ENCODE measurements at places on chromosomes 4 and X. TPM values are rescaled to one million over a fixed set of nuclear protein-coding genes. Genes with fewer than 3 reads are reported as not detected.

- no peak for DNase-seq
These were observed 2.8 kb downstream of the FIP1L1 start for GRCh38 chr4:53380221-53380620.

GRCh38 chr4:147780137-147780777 lies 48.4 kb downstream of the ARHGAP10 start:
- no peak for DNase-seq

DNA sequence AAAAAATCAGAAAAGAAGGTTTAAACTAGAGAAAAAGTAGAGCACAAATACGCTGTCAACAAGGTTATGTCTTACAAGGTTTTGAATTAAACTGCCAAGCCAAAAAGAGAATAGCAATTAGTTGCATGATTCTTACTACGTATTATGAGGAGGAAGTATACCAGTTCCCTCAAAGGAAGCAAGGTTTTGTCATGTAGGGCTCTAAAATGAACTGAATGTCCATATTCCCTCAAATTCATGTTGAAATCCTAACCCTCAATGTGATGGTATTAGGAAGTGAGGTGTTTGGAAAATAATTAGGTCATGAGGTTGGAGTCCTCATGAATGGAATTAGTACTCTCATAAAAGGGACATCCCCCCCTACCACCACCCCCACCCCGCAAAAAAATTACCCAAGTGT lies 201.0 kb downstream of the FBXW7 start:
- no peak for DNase-seq

DNA sequence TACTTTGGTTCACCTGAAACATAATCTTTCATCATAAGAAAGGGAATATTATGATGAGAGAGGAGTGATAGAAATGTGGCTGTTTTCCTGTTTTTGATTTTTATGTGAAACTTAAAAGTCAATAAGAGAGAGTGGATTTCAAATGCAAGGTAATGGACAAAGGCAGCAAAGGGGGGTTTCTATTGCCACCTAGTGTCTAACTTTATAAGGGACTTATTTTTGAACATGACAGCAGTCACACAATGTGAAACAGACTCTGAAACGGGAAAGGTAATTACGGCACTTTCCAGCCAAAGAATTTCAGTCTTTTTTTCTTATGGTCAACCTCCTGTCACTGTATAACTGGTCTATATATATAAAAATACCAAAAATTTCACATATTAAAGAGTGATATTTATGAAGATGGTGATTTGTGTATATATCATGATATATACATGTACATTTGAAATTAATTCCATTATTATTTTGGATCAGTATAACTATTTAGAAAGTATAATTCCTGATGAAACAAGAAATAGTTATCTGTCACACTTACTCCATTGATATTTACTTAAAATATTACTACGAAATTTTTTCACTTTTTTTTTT lies 127.1 kb downstream of the FBXO8 start:
- DNase-seq = peak; percentile 57

GRCh38 chr4:7708981-7709380 lies 230.7 kb downstream of the AFAP1 start:
- DNase-seq = no peak

ELMOD2 gene
- total RNA-seq = 62.6 TPM

- DNase-seq = no peak
These were observed 297.9 kb upstream of the CTSO start for GRCh38 chr4:156251373-156252065.

- no peak for DNase-seq
These were observed 690.0 kb upstream of the HS3ST1 start for GRCh38 chr4:12118651-12119213.

- DNase-seq = no peak
These were observed 5.9 kb downstream of the CCDC120 start for GRCh38 chrX:49064735-49065134.

DNA sequence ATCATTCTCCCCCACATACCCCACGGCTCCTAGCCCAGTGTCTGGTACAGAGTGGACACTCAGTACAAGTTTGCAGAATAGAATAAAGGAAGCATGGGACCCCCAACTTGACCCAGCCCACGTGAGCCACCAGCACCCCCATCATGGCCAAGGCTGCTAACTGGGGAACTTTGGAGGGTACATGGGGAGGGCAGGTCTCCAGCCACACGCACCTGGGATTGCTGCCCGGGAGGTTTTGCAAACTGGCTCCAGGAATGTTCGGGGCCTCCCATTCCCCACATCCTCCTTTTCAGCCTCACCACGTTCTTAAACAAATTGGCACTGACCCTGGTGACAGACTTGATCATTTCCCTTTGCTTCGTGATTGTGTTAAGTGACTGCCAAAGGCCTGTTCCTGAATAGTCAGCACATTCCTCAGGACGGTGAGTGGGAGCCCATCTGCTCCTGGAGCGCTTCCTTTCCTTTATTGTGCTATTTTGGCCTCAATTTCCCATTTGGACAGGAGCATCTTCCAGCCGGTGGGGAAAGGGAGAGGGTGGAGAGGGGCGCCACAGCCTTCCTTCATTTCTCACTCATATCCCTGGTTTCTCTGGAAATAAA lies 18.7 kb upstream of the XPNPEP2 start:
- DNase-seq = no peak

SORCS2 gene
- total RNA-seq = 11.0 TPM

- no peak for DNase-seq
These were observed 5.9 kb upstream of the C4orf17 start for GRCh38 chr4:99504804-99505502.

DNA sequence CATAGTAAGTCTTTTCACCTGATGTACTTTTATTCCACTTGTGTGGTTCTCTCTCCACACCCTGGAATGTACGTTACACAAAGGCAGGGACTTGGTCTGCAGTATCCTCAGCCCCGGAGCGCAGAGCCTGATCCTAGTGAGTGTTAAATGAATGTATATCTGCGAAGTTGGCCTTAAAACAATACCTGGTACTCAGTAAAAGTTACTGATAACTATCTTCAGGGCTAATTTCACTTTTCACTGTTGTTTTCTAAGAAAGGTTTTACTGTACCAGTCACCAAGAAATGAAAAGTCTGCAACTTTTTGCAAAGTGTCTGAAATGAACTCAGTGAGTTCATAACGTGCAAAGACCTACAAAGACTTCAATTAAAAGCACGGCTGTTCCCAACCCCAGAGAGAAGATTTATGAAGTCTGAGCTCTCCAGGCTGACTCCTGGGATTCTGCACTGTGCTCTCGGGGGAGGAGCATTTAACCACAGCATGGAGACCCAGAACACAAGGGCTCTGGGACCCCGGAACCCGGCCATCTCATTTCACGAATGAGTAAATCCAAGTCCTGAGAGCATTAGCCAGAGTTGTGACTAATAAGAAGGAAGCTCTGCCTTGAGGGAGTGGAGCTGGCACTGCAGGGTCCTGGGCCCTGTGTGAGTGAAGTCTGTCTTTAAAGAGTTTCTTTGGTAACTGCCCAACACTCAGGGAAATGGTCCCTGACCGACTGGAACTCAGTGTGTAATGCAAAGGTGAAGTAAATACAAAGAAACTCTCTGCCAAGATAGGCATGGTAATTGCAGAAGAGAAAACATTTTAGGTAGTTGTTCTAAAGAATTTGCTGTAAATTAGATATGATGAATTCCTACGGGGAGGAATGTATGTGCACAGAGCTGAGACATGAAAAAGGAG lies 165.8 kb downstream of the NSUN7 start:
- DNase-seq = peak; percentile 94

CITED1 gene
- total RNA-seq = not detected

DNA sequence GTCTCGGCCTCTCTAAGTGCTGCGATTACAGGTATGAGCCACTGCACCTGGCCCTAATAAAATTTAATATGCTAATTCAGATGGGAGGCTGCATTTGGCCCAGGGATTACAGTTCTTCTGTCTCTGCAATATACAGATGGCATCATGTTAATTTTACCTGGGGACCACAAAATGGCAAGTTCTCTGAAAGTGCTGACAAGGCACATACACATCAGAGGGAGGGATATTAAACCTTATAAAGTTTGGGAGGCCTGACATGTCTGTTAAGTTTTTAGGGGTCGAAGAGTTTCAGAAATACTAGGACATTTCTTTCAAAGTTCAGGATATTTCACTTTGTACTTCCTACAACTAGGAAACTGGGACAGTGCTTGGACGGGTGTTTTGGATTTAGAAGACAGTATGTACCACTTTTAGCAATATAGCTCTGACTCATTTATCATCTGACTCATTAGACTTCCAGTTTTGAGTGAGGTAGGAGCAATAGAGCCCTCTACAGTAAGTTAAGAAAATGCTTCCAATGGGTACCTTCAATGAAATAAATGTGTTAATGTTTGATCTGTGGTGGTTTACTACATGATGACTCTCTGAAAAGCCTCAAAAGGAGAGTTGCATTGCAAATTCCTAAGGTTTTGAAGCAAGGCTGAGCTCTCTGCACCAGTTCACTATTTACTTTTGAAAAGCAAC lies 981.0 kb upstream of the HS3ST1 start:
- peak; percentile 84 for DNase-seq

DNA sequence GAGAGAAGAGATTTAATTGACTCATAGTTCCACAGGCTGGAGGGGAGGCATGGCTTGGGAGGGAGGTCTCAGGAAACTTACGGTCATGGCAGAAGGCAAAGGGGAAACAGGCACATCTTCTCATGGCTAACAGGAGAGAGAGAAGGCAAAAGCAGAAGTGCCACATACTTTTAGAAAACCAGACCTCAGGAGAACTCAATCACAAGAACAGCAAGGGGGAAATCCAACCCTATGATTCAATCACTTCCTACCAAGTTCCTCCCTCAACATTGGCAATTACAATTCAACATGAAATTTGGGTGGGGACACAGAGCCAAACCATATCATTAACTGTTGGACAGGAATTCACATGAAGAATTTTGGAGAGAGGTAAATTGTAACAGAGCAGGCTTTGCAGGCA lies 485.3 kb upstream of the PITX2 start:
- no peak for DNase-seq

GABRE gene
- 11.2 TPM for total RNA-seq

DNA sequence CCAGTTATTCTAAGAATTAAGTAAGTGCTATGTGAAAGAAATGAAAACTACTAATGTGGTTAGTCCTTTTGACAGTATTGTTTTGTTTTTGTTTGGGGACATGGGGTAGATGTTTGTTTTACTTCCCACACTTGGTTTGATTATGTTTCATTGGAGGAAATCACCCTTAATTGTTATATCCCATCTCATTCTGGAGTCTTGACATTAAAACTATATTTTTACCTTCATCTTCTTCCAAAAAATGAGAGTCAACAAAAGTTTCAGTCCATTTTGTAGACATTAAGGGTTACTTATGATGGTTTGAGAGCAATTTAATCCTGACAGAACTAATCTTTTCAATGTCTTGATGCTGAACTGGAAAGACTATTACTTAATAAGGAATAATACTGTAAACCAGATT lies 108.7 kb downstream of the GPC3 start:
- DNase-seq = no peak

- DNase-seq = no peak
These were observed 50.0 kb downstream of the RTL5 start for GRCh38 chrX:72081605-72082320.

DNA sequence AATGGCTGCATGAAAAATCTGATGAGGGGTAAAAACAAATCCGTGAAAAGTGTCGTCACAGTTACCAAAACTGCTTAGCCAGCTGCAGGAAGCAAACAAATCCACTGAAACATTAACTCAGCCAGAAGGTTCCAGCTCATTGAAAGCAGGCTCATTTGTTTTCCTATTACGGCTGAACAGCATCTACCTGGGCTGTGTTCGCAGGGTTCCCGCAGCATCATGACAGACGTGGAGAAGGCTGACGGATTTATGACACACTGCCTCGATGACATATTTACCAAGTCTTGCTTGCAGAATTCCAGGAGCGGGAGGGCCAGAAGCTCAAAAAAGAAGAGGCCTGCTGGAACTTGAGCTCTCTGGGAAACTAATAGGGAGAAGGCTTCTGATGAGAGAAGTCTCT lies 781.1 kb downstream of the RAB28 start:
- DNase-seq = peak; percentile 1

- no peak for DNase-seq
These were observed 6.8 kb upstream of the HTRA3 start for GRCh38 chr4:8262637-8263322.

DNA sequence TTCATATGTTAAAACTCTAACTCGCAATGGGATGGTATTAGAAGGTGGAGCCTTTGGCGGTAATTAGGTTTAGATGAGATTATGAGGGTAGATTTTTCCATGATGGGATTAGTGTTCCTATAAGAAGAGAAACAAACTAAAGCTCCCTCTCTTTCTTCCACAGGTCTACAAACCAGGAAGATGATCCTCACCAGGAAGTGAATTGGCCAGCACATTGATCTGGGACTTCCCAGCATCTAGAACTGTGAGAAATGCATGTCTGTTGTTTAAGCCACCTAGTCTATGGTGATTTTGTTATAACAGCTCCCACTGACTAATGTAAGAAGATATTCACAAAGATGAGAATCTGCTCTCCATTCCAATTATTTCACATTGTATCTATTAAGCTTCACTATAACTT lies 2266.9 kb downstream of the PCDH7 start:
- DNase-seq = no peak

DNA sequence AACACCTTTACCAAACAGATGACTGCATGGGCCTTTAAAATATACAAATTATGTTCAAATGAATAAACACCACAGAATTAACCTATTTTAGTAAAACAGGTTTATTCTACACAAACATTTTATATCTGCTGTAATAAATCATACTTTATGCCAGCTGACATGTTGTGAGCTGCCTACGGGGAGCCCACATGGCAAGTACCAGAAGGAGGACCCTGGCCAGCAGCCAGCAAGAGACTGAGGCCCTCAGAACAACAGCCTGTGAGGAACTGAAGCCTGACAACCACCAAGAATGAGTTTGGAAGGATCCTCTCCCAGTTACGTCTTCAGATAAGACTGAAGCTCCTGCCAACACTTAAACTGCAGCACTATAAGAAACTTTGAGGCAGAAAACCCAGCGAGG lies 377.0 kb downstream of the PDGFC start:
- DNase-seq = peak; percentile 19

DNA sequence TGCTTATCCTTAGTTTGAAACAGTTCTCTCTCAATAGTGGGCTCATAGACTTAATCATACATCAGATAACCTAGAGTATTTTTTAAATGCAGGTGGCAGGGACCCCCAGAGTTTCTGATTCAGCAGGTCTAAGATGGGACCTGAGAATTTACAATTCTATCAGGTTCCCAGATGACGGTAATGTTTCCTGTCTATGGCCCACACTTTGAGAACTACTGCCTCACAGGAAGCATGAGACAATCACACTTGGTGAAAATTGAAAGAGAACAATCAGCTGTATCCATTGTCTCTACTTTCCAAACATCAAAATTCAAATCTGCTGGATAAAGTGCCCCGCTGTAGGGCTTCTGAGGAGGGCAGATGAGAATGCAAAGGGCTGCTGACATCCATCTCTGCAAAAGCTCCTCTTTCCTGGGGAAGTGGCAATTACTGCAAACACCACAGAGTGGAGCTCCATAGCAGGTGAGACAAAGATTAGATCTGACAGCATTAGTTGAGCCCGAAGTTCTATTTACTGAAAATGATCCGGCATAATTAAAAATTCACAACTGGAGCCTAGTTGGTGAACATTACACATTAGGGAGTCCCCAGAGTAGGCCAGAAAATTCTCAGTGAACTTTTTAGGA lies 187.8 kb upstream of the MBNL3 start:
- DNase-seq = no peak

Measured in renal cortical epithelial cell (primary cell).